Esophagus muscularis mucosa (tissue), 4 donors: ENCODE measurements at places on chromosomes 13 and 19. TPM values are rescaled to one million over a fixed set of nuclear protein-coding genes. Genes with fewer than 3 reads are reported as not detected.

USHBP1 gene
- total RNA-seq, result 2.2 TPM

C19orf53 gene
- 117 TPM for total RNA-seq

F2RL3 gene
- total RNA-seq, result 6.5 TPM

SIGLEC7 gene
- total RNA-seq, result 0.19 TPM

PGLYRP1 gene
- 0.65 TPM for total RNA-seq

CLEC17A gene
- total RNA-seq, result not detected

RAB20 gene
- 17.6 TPM for total RNA-seq

GAPDHS gene
- not detected for total RNA-seq

ELSPBP1 gene
- not detected for total RNA-seq

NR2C2AP gene
- 18.0 TPM for total RNA-seq

KCNRG gene
- 2.7 TPM for total RNA-seq

ZAR1L gene
- not detected for total RNA-seq

COX6B2 gene
- total RNA-seq, result not detected

HNRNPM gene
- 125 TPM for total RNA-seq

UBE2S gene
- total RNA-seq, result 37.9 TPM

C19orf67 gene
- not detected for total RNA-seq

ATXN8OS gene
- not detected for total RNA-seq

URAD gene
- total RNA-seq, result not detected

FFAR2 gene
- 1.7 TPM for total RNA-seq

ADPRHL1 gene
- total RNA-seq, result 8.6 TPM

LAIR1 gene
- total RNA-seq, result 23.4 TPM

ZSCAN4 gene
- total RNA-seq, result not detected

POMP gene
- total RNA-seq, result 42.8 TPM

KLK4 gene
- not detected for total RNA-seq

TNFRSF19 gene
- 5.0 TPM for total RNA-seq

MEIOSIN gene
- total RNA-seq, result not detected

CACNG6 gene
- total RNA-seq, result not detected

ZNF582 gene
- 4.1 TPM for total RNA-seq

TMEM255B gene
- 12.3 TPM for total RNA-seq

TNNT1 gene
- total RNA-seq, result 2.0 TPM

SIGLEC10 gene
- 4.1 TPM for total RNA-seq

GFY gene
- not detected for total RNA-seq

ZNF614 gene
- 6.2 TPM for total RNA-seq

S1PR2 gene
- 14.5 TPM for total RNA-seq
